ENCODE measurements at places on chromosomes 16 and 17.

DNA sequence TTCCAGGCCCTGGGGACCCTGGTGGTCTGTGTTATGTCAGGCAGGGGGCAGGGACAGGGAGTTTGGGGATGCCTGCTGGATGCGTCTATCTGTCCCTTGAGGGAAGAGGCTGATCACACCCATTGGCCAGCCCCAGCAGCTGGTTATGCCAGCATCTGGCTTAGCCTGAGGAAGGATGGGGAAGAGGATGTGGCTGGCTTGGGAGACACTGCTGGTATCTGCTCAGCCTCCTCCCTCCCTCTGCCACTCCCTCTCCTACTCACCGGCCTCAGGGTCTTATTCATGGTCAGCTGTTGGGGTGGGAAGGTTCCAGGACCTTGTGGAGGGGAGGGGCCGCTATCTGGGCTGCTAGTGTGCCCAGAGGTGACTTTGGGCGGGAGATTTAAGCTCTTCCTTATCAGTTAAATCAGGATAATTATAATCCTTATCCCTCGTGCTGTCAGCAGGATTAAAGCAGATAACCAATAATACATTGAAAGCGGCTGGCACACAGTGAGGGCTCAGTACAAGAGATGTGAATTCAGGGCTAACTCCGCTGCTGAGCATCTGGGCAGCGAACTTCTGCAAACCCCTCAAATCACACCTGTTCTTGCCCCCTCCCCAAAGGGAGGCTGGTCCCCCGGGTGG lies 36.0 kb upstream of the MLKL start:
- DNase-seq: no peak

- DNase-seq: no peak
These were observed 21.0 kb downstream of the SLC7A6OS start for GRCh38 chr16:68289621-68290329.

- DNase-seq: no peak
These were observed 26.7 kb upstream of the JPT2 start for GRCh38 chr16:1651094-1651973.

DNA sequence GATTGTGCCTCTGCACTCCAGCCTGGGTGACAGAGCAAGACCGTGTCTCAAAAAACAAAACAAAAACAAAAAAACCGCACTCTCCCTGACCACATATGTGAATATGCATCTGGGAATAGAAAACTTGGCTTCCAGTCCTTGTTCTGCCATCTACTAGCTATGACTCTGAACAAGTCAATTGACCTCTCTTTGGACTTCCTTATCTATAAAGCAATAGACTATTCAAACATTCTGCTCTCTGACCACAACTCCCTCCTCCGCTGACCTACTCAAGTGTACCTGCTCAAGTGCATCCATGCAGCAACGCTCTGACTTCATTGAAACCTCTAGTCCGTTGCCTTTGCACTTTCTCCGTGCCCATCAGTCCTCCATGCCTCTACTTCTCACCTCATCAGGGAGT lies 52.6 kb upstream of the KDM6B start:
- no peak for DNase-seq

- DNase-seq: no peak
These were observed 26.1 kb downstream of the TNS4 start for GRCh38 chr17:40475234-40475908.

- DNase-seq: peak; percentile 65
These were observed 1.0 kb downstream of the TELO2 start for GRCh38 chr16:1494129-1494640.

DNA sequence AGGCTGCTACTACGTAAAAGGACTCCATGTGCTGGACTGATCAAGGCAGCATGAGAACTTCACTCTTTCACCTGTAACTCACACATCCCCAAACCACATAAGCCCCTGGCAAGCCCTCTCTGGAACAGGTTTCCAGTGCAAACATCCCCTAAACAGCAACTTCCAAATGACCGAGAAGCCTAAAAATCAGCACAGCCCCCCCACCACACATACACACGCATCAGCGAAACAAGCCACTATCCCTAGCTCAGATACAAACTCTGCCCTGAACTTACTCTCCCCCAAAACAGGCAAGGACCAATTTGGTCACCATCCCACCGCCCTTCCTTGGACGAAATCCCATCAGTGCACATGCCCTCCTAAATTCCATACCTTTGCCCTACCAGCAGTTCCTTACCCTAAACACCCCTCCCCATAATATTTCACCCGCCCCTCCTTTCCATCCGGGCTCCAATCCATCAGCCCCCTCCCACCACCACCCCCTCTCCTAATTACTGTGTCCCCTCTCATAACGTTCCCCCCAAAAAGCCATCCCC lies 735 bp downstream of the LSM12 start:
- DNase-seq: no peak

DNA sequence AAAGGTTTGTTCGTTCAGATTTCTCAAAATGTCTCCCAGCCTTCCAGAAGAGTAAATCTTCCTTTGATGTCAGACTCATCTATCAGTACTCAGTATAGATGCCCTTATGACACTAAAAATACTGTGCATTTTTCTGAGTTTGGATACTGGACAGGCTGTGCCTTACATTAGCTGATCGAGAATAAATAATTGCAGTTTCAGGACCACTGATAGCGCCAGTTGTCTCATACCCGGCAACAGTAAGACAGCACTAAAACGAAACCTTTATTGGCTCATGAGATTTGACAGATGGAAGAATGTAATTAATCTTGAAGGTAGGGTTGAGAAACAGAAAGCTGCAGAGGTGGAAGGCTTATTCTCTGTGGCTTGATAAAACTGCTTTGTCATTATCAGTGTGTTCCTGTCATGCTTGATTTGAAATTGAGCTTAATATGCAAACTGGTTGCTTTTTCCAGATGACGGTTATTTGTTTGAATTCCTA lies 1.2 kb downstream of the ATP6V0A1 start:
- DNase-seq: peak; percentile 11

- no peak for DNase-seq
These were observed 23.5 kb downstream of the TMC6 start for GRCh38 chr17:78105101-78105500.

GRCh38 chr17:48578616-48579470 lies 693 bp upstream of the HOXB4 start:
- no peak for DNase-seq

GRCh38 chr17:11871773-11872172 lies 125.5 kb downstream of the ZNF18 start:
- DNase-seq: no peak

DNA sequence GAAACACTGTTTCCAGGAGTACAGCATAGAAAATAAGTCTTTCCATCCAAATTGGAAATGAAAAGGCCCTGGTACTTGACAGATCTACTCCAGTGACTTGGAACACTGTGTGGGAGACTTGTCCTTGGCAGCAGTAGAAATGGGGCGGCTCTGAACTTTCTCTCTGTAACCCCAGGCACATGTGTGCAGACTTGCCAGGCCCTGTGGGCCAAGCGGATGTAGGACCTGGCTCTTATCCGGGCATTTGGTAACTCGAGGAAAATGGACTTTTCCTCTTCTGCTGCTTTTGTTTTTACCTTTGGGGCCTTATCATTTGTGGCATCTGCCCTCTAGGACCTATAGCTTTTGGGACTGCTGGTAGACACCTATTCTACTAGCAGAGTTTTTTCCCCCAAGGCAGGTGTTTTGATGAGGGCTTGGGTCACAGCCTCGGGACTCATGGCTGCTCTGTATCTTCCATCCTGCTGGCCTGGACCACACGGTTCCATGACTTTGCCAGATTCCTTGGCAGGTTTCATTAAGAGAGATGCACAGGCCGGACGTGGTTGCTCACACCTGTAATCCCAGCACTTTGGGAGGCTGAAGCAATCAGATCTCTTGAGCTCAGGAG lies 43.5 kb downstream of the SMPD3 start:
- no peak for DNase-seq

DNA sequence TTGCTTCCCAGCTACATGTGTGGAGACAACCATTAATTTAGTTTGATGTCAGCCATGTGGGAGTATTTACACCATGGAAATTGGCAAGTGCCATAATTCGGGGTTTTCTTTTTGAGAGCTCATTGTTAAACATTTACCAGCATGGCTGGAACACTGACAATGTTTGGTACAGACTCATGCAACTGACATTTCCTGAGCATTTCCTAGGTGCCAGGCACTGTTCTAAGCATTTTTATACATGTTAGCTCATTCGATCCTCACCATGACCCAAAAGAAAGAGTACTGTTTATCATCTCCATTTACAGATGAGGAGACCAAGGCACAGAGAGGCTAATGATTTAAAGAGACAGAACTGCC lies 86.9 kb downstream of the FOXL1 start:
- DNase-seq: no peak

GRCh38 chr17:66359351-66359750 lies 56.9 kb downstream of the PRKCA start:
- DNase-seq: no peak

DNA sequence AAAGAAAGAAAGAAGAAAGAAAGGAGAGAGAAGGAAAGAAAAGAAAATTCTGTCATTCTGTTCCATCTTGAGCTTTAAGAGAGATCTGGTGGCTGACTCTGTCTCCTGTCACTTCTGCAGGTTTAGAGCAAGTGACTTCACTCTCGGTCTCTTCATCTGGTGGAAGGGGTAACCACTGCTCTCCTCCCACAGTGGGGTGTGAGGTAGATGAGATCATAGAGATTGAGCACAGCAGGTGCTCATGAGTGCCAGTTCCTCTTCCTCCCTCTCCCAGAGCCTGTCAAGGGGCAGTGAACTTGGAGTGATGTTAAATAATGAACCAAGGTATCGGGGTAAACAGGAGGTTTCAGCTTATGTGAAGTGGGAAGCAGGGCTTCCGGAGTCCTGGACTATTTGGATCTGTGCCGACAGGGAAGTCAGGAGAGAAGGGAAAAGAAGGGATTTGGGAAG lies 47.7 kb downstream of the BEAN1 start:
- no peak for DNase-seq

GRCh38 chr16:14501331-14502255 lies 128.5 kb downstream of the PARN start:
- DNase-seq: peak; percentile 45

DNA sequence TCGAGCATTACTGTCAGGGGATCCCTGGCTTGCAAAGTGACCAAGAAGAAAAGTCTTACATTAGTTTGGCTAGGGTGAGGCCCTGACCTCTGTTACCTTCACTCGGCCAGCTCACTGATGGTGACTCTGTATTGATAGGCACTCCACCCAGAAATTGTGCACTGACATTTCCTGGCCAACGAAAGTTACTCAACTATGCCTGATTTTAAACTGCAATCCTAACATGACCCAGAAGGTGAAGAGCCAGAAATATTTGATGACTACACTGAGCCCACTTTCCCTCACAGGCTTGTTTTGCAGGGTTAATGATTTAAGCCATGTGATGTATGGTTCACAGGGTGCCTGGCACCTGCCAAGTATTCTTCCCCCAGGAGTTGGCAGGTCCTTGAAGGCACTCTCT lies 208.2 kb upstream of the MAF start:
- no peak for DNase-seq

GRCh38 chr16:17106243-17106791 lies 364.4 kb downstream of the XYLT1 start:
- DNase-seq: no peak

DNA sequence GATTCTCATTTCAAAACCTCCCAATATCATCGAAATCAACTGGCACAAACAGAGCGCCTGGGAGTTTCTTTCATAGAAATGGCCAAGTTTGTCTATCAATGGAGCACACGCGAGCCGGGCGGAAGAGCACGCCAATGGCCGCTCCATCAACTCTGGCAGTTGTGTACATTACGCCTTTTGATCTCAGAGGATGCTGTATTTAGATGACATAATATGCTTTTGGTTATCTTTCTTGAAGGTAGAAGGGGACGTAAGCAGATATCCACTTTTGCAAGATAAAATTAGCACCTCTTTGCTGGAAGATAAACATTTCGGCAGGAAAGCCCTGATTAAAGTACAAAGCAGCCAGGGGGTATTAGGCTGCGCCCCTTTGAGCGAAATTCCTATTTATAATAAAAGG lies 287.4 kb downstream of the IRF8 start:
- DNase-seq: no peak

DNA sequence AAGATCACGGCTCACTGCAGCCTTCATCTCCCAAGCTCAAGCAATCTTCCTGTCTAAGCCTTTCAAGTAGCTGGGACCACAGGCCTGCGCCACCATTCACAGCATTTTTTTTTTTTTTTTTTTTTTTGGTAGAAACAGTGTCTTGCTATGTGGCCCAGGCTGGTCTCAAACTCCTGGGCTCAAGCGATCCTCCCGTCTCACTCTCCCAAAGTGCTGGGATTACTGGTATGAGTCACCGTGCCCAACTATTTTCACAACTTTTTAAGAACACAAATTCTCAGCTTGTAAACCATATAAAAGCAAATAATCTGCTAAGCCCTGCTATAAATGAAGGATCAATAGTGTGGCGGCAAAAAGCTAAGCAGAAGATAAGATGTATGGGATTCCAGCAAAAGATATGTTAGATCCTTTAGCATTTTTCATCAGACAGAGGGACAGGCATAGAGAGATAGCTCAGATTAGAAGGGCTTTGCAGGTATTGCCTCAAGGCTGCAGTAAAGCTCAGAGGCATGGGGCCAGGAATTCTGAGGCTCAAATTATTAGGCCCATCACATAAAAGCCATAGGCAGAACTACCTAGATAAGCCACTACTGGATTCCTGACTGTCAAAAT lies 55.1 kb downstream of the EMP2 start:
- DNase-seq: no peak

GRCh38 chr17:82477934-82478333 lies 19.4 kb downstream of the NARF start:
- DNase-seq: no peak

DNA sequence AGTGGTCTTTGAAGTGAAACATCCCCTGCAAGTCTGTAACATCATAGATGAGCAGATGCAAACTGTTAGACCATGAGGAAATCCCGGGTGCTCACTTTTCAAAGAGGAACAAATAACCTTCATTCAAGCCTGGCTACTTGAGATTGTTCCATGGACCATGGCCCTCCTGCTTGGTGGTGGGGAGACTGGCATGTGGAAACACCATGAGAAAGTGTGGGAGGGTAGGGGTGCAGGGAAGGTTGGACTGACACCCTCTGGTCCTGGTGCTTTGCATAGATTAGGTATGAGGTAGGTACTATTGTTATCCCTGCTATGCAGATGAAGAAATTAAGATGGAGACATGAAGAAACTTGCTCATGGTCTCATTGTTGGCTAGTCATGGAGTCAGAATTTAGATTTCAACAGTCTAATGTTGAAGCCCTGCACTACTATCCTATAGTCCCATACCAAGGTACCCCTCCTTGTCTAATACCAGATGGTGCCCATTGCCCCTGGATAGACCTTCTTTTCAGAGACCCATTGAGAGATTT lies 59.0 kb downstream of the SPACA3 start:
- DNase-seq: no peak

GRCh38 chr17:43999024-43999423 lies 5.4 kb upstream of the NAGS start:
- DNase-seq: no peak

DNA sequence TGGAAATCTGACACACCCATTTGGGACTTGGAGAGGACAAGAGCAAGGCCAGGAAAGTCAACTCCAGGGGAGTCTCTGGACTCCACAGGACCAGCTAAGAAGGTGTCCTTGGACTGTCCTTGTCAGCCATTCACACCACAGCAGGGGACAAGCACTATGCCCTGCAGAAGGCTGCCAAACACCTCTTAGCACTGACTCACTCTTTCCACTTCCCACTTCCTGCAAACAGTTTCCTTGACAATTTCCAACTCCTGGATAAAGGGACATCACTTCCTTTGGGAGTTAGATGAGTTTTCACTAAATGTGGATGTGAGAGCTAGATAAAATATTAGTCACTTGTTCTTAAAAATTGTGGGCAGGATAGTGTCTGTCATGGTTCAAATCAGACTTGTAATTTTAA lies 37.8 kb upstream of the BCAR1 start:
- DNase-seq: no peak
